Ascending aorta (tissue), 2 donors: ENCODE measurements at places on chromosomes 7 and 10.

- DNase-seq, result no peak
Measured at GRCh38 chr10:120479506-120479905, 22.5 kb downstream of the PLPP4 start.

DNA sequence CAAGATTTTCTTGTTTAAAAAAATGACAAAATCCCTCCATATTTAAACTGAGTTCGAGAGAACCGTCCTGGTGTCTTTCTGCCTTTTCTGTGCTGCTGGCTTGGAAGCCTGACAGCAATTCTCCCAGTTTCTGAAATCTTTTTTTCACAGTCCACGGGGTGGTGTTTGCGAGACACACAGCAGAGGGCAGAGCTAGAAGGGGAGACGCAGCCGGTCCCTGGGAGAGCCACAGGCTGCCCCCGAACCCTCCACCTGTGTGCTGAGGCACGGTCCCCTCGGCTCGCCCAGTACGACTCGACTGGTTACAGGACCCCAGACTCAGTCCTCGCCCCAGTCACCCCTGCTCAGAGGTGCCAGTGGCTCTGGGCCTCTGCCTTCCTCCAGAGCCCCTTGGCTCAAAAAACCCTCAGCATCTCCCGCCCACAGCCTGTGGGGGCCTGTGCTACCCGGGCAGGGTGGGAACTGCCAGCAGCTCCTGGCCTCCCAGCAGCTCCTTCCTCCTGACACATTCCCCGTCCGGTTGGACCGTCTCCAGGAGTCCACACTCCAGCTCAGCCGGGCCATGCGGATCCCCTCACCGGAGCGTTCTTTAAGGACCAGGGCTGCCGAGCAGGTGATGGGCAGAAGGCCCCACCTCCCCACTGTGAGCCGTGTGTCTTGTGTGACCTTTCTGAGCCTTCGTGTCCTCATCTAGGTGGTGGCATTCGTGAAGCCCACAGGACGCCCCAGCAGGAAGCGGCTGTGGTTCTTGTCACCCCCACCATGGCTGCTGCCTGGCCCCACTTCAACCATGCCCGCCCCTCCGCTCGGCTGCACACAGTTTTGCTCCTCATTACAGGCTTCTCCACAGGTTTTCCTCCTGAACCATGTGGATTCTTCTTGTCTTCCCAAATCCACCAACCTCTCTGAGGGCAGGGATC is 52.3 kb upstream of the EN2 start:
- DNase-seq, result no peak

- no peak for DNase-seq
Measured at GRCh38 chr7:40447345-40447744, 312.5 kb downstream of the SUGCT start.

- DNase-seq, result no peak
Measured at GRCh38 chr7:66146701-66147100, 32.1 kb downstream of the CRCP start.

GRCh38 chr7:28882869-28883470 is 75.2 kb downstream of the TRIL start:
- DNase-seq, result no peak

DNA sequence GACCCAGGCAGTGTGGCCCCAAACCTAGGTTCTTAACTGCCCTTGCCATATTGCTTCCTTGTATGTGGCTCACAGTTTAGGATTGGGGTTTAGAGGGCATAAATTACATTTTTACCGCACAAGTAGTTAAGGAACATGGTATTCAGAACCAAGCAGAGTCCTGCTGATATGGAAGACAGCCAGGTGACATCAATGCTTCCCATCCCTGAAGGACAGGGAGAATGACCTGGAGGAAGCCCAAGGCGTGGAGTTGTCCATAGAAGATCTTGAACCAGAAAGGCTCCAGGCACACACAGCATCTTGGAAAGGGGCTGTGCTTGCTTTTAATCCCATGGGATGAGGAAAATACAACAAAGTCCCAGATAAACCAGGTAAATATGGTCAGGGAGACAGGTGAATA is 48.3 kb downstream of the ATXN7L1 start:
- no peak for DNase-seq

- DNase-seq, result no peak
Measured at GRCh38 chr7:68474661-68475216, 1123.5 kb upstream of the AUTS2 start.

DNA sequence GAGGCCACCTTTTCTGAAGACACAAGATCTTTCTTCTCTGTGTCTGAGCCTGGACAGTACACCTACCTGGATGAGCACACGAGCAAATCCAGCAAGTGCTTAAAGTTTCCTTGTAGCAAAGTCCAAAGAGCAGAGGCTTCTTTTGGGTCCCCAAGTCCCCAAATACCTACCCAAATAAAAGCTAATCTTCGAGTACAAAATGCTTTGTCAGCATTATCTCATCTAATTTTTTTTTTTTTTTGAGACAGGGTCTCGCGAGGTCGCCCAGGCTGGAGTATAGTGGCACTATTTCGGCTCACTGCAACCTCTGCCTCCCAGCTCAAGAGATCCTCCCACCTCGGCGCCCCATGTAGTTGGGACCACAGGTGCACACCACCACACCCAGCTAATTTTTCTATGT is 24.6 kb downstream of the MYOF start:
- DNase-seq, result no peak

DNA sequence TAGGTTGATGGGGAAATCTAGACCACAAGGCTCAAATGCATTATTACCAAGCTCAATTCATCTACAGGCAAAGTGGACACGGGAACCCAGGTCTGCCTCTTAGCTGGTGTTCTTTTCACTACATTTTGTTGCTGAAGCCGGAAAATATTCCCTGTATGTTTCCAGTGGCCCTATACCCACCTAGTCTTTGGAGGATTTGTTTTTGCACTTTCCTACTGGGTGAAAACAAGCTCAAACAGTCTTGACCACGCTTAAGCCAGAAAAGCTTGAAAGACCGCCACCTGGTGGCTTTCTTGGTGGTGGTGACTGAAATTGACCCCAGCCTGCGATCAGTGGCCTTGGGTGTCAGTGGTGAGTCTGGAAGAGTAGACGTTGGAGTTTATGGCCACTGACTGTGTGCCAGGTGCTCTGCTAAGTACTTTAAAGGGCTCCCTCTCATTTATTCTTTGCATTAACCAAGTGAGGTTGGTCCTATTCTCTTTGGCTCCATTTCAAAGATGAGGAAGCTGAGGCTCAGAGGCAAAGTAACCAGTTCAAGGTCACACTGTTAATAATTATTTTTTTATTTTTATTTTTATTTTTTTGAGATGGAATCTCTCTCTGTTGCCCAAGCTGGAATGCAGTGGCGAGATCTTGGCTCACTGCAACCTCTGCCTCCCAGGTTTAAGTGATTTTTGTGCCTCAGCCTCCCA is 11.1 kb upstream of the CRTAC1 start:
- peak; percentile 67 for DNase-seq
